ENCODE measurements at places on chromosomes 1 and 21.

DNA sequence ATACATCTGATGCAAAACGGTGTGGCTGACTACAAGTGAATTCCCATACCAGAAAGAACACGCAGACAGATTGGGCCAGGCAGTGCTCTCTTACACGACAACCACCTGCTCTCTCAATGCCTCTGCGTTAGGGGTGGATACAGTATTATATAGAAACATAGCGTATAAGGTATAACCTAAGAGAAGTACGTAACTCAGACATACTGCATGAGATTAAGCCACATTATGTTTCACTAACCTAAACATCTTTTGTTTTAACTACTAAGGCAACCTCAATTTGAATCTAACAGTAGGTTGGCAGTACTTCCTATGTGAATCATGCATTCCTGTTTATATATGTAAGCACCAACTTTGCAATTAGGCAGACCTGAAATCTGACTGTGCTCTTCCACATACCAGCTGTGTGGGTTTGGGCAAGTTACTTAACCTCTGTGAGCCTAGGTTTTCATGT is 58.1 kb upstream of the COA6 start:
- DNase-seq, result no peak

- DNase-seq, result no peak
These were observed 426.5 kb upstream of the CAMK1G start for GRCh38 chr1:209156991-209157390.

DNA sequence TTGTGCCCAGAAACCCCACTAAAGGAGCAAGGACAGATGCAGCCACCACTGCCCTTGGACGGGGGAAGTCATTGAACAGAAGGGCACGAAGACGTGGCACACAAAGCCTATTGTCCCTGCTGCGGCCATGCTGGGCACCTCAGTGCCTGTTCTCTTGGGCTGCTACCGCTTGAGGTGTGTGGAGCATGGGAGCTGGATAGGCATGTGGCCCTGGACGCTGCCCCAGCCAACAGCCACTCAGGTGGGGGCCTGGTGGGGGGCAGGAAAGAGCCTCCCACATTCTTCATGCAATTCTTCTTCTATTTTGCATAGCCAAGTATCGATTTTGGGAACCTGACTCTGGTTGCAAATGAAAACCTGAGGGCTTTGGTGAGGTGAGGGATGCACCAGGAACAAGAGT is 337.2 kb downstream of the RPS6KC1 start:
- no peak for DNase-seq

DNA sequence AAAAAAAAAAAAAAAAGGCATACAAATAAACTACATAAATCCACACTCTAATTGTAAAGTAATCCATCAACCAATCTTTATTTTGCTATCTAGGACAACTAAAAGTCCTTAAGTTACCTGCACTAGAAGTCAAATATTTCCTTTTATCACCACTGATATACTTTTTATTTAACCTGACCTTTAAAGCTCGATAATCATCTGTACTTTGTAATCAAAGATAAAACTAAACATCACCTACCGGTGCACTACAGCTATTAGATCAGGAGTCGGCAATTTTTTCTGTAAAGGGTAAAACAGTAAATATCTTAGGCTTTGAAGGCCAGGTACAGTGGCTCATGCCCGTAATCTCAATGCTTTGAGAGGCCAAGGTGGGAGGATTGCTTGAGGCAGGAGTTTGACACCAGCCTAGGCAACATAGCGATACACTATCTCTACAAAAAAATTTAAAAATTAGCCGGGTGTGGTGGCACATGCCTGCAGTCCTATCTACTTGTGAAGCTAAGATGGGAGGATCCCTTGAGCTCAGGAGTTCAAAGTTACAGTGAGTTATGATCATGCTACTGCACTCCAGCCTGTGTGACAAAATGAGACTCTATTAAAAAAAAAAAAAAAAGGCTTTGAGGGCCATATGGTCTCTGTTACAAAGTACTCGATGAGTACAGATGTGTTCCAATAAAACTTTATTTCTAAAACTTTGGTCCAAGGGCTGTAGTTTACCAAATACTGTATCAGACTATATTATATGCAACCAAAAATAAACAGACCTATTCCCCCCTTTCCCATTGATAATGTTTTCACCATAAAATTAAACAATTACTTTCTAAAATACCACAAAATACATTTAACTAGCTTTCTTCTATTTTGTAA is 47.1 kb downstream of the TESK2 start:
- DNase-seq, result no peak

GRCh38 chr1:9340864-9341263 is 48.2 kb downstream of the SPSB1 start:
- DNase-seq, result no peak

GRCh38 chr1:154087574-154087973 is 67.3 kb downstream of the NUP210L start:
- DNase-seq, result no peak

DNA sequence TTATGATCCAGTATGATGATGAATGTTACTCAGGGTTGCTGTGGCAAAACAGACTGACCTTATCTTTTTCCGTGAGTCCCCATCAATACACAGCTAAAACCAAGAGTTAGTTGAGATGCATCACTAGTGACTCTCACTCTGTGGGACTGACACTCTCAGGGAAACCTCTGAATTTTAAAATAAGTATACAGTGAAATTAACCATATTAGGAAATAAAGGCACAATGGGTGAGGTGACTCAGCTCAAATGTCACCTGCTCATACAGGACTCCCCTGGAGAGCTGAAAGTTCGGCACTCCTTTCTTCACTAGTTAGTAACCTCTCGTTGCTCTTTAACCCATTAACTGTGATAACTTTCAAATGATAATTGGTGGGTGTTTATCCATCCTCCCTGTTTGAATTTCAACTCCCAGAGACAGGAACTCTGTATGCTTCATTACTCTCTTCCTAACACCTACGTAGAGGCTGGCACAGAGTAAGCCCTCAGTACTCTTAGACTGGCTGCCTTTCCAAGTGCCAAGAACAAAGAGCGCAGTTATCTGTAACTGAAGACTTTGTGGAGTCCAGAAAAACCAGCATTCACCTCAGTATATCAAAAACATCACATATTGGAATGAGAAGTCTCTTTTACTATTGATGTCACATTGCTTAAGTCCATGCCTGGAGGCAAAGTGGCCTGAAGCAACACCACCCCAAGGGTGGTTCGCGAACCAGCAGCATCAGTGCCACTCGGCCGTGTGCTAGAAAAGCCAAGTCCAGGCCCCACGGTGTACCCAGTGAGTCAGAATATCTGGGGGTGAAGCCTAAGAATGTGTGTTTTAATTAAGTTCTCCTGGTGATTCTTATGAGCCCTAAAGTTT is 91.1 kb downstream of the NIBAN1 start:
- DNase-seq, result no peak

GRCh38 chr1:18526436-18527275 is 45.9 kb downstream of the KLHDC7A start:
- DNase-seq, result no peak
